ENCODE measurements at places on chromosomes 2 and 18.

DNA sequence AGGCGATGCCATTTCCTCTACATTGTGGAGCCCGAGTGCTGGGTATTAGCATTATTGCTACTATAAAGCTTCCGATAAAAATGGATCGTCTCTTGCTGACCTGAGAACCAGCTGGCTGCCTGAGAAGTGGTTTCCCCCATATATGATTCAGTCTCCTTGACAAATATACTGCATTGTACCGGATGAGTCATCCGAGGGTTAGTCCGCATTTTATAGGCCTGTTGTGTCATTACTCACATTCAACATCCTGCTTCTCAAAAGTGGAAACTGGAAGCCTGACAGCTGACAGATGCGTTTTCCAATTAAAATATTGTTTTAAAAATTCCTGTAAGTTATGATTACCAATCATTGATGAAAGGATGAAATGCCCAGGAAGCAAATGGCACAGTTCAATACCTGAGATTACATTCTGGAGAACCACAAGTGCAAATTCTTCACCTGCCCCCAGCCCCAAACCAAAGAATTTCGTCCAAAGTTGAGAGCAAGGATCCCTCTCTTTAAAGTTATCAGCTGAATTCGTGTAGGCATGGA is 65.7 kb downstream of the SPRED2 start:
- DNase-seq: no peak

DNA sequence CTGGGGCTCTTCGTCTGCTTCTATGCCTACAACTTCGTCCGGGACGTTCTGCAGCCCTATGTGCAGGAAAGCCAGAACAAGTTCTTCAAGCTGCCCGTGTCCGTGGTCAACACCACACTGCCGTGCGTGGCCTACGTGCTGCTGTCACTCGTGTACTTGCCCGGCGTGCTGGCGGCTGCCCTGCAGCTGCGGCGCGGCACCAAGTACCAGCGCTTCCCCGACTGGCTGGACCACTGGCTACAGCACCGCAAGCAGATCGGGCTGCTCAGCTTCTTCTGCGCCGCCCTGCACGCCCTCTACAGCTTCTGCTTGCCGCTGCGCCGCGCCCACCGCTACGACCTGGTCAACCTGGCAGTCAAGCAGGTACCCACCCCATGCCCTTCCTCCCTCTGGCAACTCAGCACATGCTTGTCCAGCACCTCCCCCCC is 24.2 kb downstream of the STEAP3 start:
- DNase-seq: no peak

GRCh38 chr18:75936862-75937261 is 509.4 kb upstream of the SMIM21 start:
- DNase-seq: no peak

- no peak for DNase-seq
Observed at GRCh38 chr2:33494155-33494779, 17.8 kb downstream of the RASGRP3 start.

- no peak for DNase-seq
Observed at GRCh38 chr2:231752061-231752460, 29.0 kb downstream of the PDE6D start.

- no peak for DNase-seq
Observed at GRCh38 chr2:117763804-117764203, 50.7 kb upstream of the DDX18 start.

GRCh38 chr2:121028577-121028976 is 256.4 kb downstream of the TFCP2L1 start:
- DNase-seq: no peak

- no peak for DNase-seq
Observed at GRCh38 chr2:174699993-174700766, 64.1 kb downstream of the CHRNA1 start.

- no peak for DNase-seq
Observed at GRCh38 chr2:100071335-100072043, 70.9 kb downstream of the AFF3 start.

- DNase-seq: no peak
Observed at GRCh38 chr18:44342162-44342561, 338.5 kb upstream of the SETBP1 start.

- DNase-seq: no peak
Observed at GRCh38 chr2:79139423-79139822, 19.1 kb downstream of the REG1A start.

- no peak for DNase-seq
Observed at GRCh38 chr18:40120796-40121391, 1834.1 kb upstream of the PIK3C3 start.

- DNase-seq: no peak
Observed at GRCh38 chr2:173456960-173457359, 102.3 kb downstream of the CDCA7 start.

GRCh38 chr2:121400201-121400600 is 115.2 kb upstream of the TFCP2L1 start:
- DNase-seq: no peak

DNA sequence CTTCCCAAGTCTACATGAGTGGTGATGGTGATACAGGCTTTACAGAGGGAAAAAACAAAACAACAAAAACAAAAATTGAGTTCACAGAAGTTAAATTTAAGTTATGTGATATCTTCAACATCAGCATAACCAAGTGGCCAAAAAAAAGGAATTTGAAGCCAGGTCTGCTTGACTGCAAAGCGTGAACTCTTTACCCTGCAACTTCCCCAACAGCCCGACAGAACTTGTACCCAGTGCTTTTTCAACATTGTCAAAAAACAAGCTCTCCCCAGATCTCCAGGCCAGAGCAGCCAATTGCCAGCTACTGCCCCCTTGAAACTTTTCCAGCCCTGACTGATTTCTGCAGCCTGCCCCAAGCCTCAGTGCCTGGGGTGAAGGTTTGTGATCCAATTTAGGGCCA is 76.7 kb downstream of the RNF144A start:
- DNase-seq: no peak

Measured in activated CD4-positive, CD25-positive, alpha-beta regulatory T cell treated with anti-CD3 and anti-CD28 coated beads, Interleukin-2, amount 50 U/mL, for 16 hours (primary cell).